CD4-positive, alpha-beta T cell treated with Interferon alpha-2 for 1 hour (primary cell): ENCODE measurements at places on chromosomes 4 and X.

- DNase-seq = no peak
These were observed 34.5 kb upstream of the KDR start for GRCh38 chr4:55159851-55160250.

- no peak for DNase-seq
These were observed 62.6 kb upstream of the CLNK start for GRCh38 chr4:10747186-10747585.

- DNase-seq = no peak
These were observed 39.1 kb downstream of the MTNR1A start for GRCh38 chr4:186516287-186516686.

DNA sequence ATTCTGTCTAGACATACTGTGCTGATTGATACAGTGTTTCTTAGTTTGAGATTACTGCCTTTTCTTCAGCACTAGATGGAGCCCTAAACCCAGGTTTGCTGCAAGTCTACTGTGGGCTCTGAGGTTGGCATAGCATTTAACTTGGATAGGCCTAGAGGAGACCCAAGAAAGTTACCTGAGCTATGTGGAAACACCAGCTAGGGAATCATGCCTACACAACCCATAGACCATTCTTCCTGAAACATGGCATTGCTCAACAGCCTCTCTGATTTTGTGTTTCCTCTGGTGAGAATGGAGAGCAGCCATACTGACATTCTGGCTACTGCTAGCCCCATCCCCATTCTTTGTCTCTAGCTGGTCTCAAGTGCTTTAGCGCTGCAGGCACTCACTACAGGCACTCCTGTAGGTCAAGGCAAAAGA, 287.7 kb upstream of the PCDH18 start:
- no peak for DNase-seq

DNA sequence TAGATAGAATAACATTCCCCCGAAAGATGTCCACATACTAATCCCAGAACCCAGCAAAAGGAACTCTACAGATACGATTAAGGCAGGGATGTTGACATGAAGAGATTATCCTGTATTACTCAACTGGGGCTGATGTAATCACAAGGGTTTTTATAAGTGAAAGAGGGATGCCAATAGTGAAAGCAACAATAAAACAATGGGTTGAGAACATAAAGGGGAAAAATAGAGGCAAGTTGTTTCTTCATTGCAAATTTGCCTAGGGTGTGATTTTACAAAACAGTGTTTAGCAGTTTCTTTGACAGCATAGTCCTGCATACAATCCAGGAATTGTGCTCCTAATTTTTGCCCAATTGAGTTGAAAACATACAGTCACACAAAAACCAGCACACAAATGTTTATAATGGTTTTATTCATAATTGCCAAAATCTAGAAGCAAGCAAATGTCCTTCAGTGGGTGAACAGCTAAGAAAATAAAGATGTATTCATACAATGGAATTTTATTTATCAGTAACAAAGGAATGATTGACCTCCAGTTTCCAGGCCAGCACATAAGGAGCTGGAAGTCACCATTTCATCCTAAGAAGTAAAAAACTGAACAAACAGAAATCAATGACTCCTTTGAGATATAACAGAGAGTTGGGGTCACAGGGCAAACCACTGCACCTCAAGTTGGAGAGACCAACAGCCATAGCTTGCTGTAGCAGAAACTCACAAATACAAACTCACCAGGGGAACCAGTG, 107.2 kb downstream of the CENPC start:
- no peak for DNase-seq

- DNase-seq = no peak
These were observed 2.0 kb upstream of the SOD3 start for GRCh38 chr4:24793219-24794005.

- no peak for DNase-seq
These were observed 22.0 kb downstream of the KLHL15 start for GRCh38 chrX:24005028-24005427.

DNA sequence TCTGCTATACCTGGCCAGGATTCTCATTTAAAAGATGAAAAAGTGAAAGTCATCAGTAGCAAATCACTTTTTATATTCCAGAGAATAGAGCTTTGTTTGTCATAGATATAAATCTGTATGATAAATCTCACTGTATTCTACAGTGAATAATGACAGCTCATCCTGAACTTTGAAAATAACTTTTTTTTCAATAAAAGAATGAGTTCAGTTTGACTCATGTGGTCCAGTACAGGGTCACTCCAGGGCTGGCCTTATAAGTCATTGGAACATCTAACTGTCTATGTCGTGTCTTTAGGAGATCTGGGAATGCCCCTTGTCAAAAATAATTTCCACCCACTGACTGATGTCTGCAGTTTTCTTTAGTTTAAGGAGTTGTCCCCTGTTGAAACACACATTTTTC, 18.5 kb upstream of the CXCL8 start:
- DNase-seq = no peak

DNA sequence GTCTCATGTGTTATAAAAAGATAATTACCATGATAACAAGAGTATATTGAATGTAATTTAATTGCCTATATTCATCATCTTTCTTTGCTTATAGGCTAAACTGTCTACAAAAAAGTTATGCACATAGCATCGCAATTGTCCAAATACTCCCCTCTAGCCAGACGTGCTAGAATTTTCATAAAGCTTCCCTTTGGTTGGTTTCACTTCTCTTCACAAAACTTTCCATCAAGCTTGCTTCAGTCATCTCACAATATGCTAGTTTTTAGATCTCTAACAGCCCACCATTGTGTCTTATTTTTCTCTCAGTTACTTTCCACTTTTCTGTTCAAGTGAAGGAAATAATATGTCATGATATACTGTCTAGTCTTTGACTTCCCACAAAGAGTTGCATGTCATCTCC, 448.3 kb upstream of the SPANXN1 start:
- DNase-seq = no peak

DNA sequence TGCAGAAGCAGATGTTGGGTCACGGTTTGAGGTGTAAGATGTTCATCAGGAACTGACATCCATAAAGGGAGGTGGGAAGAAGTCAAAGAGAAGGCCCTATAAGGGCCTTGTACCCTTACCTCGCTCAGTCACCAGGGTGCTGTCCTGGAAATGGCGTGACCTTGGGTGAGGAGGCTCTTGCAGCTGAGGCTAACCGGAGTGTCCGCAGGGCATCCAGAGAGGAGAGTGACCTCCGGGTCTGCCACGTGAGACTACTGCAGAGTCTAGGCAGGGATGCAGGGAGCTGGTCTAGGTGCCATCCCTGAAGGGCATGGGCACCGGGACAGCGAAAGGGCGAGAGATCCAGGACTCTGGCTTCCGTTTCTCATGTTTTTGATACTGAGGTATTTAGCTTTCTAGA, 28.7 kb upstream of the IRAK1 start:
- DNase-seq = no peak
